Activated T-helper 2 cell treated with anti-CD3 and anti-CD28 coated beads, Interferon-gamma antibody, Interleukin-2, Interleukin-4, amounts not matched to agents 10 μg/mL and 5 μg/mL and 100 μg/mL, durations not matched to agents 14 hours and 24 hours and 36 hours (primary cell): ENCODE measurements at places on chromosomes 2 and 18. TPM values are rescaled to one million over a fixed set of nuclear protein-coding genes. Genes with fewer than 3 reads are reported as not detected.

DNA sequence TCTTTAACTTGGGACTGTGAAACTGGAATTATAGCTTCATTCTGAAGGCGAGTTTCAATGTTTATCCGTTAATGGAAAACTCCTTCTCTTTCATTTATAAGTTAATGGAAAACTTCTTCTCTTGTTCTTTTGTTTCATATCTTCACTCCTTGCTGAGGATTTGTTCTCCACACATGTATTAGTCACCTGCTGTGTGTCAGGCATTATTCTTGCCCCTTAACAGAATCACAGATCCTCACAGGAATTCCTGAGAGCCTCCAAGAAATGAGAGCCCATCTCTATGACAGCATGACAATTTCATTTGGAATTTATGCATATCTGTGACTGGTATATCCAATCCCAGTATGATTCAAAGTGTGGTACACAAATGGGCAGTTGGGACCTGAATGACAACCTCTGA is 545.8 kb downstream of the BCL11A start:
- H3K4me3 ChIP-seq: no peak overlapping the region
- no peak for DNase-seq
- H3K4me1 ChIP-seq: no peaks in the 10 kb centered on the region

GRCh38 chr2:85560812-85561279 is 447 bp downstream of the GGCX start:
- H3K4me1 ChIP-seq: peaks cover 25% of the 10 kb centered on the region
- no peak for DNase-seq
- H3K27me3 ChIP-seq: no peaks in the 10 kb centered on the region
- peak overlapping the region; percentile 70 for H3K27ac ChIP-seq
- H3K36me3 ChIP-seq: peaks cover 19% of the 10 kb centered on the region

- H3K27ac ChIP-seq: no peak overlapping the region
- no peaks in the 10 kb centered on the region for H3K27me3 ChIP-seq
- no peaks in the 10 kb centered on the region for H3K4me1 ChIP-seq
- H3K36me3 ChIP-seq: peaks cover 39% of the 10 kb centered on the region
Measured at GRCh38 chr2:75666911-75667310, 20.3 kb downstream of the MRPL19 start.

DNA sequence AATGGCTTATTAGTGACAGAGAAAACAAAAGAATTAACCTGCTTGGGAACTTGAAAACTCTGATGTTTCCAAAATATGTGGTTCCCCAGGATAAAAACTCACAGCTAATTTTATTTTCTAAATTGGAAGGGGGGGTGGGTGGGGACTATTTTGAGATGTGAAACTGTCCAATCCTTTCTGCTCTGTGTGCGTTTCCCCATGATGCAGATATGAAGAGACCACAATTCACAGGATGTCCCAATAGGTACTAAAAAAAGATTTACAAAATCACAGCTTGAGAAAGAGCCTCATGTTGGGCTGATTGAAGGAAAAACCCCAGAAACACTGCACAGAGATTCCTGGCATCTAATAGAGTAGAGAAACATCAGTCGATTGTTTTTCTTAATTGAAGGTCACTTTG is 273.2 kb downstream of the ARHGAP15 start:
- no peaks in the 10 kb centered on the region for H3K36me3 ChIP-seq
- DNase-seq: no peak
- H3K27me3 ChIP-seq: no peaks in the 10 kb centered on the region
- no peak overlapping the region for H3K4me3 ChIP-seq
- H3K4me1 ChIP-seq: peaks cover 13% of the 10 kb centered on the region
- H3K27ac ChIP-seq: no peak overlapping the region

GRCh38 chr2:38113051-38113450 is 37.1 kb upstream of the CYP1B1 start:
- H3K27ac ChIP-seq: no peak overlapping the region
- peaks cover 15% of the 10 kb centered on the region for H3K27me3 ChIP-seq
- peaks cover 10% of the 10 kb centered on the region for H3K4me1 ChIP-seq
- no peaks in the 10 kb centered on the region for H3K36me3 ChIP-seq
- DNase-seq: no peak
- H3K4me3 ChIP-seq: no peak overlapping the region

The CCL20 gene
- total RNA-seq: 1.4 and 2.0 TPM in 2 replicates

GRCh38 chr2:57141269-57141668 is 905.3 kb upstream of the VRK2 start:
- no peak for DNase-seq
- no peak overlapping the region for H3K27ac ChIP-seq
- H3K4me1 ChIP-seq: no peaks in the 10 kb centered on the region
- H3K4me3 ChIP-seq: no peak overlapping the region
- H3K36me3 ChIP-seq: no peaks in the 10 kb centered on the region
- no peaks in the 10 kb centered on the region for H3K27me3 ChIP-seq

The PID1 gene
- not detected in 2 replicates for total RNA-seq

The IL36RN gene
- not detected in 2 replicates for total RNA-seq

GRCh38 chr2:50443868-50444630 is 587.9 kb downstream of the NRXN1 start:
- no peak overlapping the region for H3K27ac ChIP-seq
- no peaks in the 10 kb centered on the region for H3K36me3 ChIP-seq
- H3K27me3 ChIP-seq: no peaks in the 10 kb centered on the region
- DNase-seq: no peak
- no peaks in the 10 kb centered on the region for H3K4me1 ChIP-seq

The FIGN gene
- not detected in 2 replicates for total RNA-seq

GRCh38 chr18:22703883-22704585 is 229.1 kb upstream of the RBBP8 start:
- DNase-seq: no peak
- no peaks in the 10 kb centered on the region for H3K4me1 ChIP-seq
- no peaks in the 10 kb centered on the region for H3K27me3 ChIP-seq
- no peaks in the 10 kb centered on the region for H3K36me3 ChIP-seq
- no peak overlapping the region for H3K4me3 ChIP-seq
- no peak overlapping the region for H3K27ac ChIP-seq
